ENCODE measurements at places on chromosomes 6 and 20.

- DNase-seq = no peak
Measured at GRCh38 chr6:109079981-109080380, 14.7 kb downstream of the SESN1 start.

- no peak for DNase-seq
Measured at GRCh38 chr20:38343311-38344106, 2.8 kb upstream of the LBP start.

GRCh38 chr20:10613911-10614310 lies 59.9 kb downstream of the JAG1 start:
- no peak for DNase-seq

DNA sequence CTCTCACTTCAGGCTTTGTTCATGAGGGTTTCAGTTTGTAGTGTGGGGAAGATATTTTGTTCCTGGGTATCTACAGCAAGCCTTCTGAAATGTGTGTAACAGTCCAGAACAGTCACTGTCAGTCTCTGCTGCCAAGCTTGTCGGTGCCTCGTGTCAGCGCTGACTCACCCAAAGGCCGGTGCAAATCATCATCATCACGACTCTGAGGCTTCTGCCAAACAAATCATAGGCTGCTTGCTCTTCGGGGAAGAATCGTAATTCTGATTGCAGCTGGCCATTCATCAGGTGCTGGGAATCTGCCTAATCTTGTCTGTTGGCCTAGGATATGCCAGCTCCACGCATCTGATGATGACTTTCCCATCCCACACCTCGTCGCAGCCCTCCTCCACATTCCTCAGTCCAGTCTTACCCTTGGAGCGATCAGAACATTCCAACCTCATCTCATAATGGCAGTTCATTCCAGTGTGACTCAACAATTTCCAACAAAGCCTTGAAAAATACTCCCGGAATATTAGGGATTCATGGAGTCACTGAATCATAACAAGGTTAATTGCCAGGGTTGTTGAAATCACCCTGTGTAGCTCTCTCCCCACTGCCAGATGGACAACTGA lies 40.9 kb downstream of the ALDH8A1 start:
- DNase-seq = no peak

Data from GM12891 (cell line).